ENCODE measurements at places on chromosomes 13 and 19. TPM values are rescaled to one million over a fixed set of nuclear protein-coding genes. Genes with fewer than 3 reads are reported as not detected.

DNA sequence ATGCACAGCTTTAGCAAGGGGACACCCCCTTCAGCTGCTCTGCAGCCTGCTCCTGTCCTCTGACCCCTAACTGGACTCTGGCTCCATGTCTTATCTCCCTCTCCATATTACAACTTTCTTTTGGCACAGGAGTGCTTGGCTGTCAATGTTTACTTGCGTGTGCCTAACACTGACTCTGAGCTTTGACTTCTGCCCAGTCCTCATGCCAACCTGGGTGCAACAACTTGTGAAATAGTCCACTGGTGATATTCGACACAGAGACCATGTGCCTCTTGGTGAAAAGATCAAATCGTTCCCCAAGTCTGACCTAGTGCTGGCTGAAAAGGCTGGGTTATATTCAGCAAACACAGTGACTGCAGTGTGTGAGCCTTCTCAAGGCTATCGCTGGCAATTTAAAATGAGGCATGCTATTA lies 34.1 kb upstream of the KLF12 start:
- H3K4me3 ChIP-seq = no peak overlapping the region
- H3K27me3 ChIP-seq = no peaks in the 10 kb centered on the region
- DNase-seq = no peak
- H3K27ac ChIP-seq = no peak overlapping the region

DNA sequence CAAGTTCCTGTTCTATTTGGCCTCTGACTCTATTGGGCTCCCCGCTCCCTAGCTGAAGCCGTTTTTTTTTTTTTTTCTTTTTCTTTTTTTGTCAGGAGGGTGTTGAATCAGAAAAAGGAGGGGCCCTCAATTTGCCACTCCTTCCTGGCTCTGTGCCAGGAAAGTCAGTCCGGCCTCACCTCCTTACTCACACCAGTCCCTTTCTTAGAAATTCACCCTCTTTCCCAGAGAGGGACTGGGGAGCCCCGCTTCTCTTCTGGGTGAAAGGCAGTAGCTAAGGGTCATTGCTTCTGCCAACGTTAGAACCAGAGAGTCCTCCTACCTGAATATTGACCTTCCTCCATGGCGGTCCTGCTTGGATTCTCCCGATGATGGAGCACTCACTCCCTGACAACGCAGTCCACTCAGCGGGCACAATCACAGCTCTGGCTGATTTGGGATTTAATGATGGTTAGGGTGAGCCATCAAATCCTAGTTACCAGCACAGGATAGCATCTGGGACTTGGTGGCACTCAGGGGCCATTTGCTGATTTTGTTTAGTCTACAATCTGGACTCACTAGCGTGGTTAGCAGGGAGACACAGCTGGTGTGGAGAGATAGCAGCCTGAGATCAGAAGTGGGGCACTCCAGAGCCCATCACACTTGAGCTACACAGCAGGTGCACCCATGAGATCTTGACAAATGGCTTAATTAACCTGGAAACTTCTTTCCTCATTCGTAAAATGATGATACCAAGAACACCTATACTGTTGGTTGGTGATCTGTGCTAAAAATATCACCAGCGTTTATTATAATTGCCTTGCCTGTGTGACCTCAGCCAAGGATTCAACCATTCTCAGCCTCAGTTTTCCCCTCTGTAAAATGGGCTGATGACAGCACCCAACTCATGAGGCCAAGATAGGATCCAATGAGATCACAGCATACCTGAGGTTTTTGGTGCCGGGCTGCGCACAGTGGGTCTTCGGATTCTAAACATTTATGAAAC lies 2.2 kb downstream of the FCER2 start:
- peaks cover 15% of the 10 kb centered on the region for H3K4me1 ChIP-seq
- H3K27ac ChIP-seq = no peak overlapping the region
- H3K36me3 ChIP-seq = no peaks in the 10 kb centered on the region
- no peaks in the 10 kb centered on the region for H3K27me3 ChIP-seq
- DNase-seq = no peak

GRCh38 chr13:109968876-109969577 lies 182.6 kb upstream of the IRS2 start:
- H3K4me1 ChIP-seq = no peaks in the 10 kb centered on the region
- H3K36me3 ChIP-seq = no peaks in the 10 kb centered on the region
- no peak overlapping the region for H3K27ac ChIP-seq
- peaks cover 5% of the 10 kb centered on the region for H3K27me3 ChIP-seq
- H3K4me3 ChIP-seq = no peak overlapping the region
- no peak for DNase-seq

GRCh38 chr13:52746141-52746540 lies 6.5 kb upstream of the CNMD start:
- DNase-seq = no peak
- no peak overlapping the region for H3K4me3 ChIP-seq
- H3K27ac ChIP-seq = no peak overlapping the region
- no peaks in the 10 kb centered on the region for H3K27me3 ChIP-seq

- H3K4me3 ChIP-seq = no peak overlapping the region
- DNase-seq = no peak
- H3K27me3 ChIP-seq = peaks cover 59% of the 10 kb centered on the region
- H3K27ac ChIP-seq = no peak overlapping the region
- H3K36me3 ChIP-seq = no peaks in the 10 kb centered on the region
Observed at GRCh38 chr19:41564515-41565378, 11.2 kb upstream of the CEACAM21 start.

DNA sequence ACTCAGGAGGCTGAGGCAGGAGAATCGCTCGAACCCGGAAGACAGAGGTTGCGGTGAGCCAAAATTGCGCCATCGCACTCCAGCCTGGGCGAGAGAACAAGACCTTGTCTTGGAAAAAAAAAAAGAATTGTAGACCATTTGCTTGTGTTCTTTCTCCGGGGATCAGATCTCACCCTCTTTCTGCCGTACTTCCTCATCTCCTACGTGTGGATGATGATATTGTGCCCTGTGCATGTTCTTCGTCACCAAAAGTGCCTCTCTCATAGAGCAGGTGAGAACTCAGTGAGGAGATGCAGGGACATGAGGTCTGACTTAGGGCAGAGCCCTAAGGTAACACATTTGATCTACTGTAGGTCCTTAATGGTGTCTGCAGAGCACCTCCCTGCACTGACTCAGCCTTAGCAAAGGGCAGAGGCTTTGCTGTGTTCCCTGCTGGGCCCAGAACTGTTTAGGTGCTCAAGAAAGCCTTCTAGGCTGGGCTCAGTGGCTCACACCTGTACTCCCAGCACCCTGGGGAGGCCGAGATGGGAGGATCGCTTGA lies 1.3 kb downstream of the APOC2 start:
- no peaks in the 10 kb centered on the region for H3K4me1 ChIP-seq
- no peak overlapping the region for H3K4me3 ChIP-seq
- H3K27ac ChIP-seq = no peak overlapping the region
- H3K27me3 ChIP-seq = no peaks in the 10 kb centered on the region
- DNase-seq = no peak
- no peaks in the 10 kb centered on the region for H3K36me3 ChIP-seq

DNA sequence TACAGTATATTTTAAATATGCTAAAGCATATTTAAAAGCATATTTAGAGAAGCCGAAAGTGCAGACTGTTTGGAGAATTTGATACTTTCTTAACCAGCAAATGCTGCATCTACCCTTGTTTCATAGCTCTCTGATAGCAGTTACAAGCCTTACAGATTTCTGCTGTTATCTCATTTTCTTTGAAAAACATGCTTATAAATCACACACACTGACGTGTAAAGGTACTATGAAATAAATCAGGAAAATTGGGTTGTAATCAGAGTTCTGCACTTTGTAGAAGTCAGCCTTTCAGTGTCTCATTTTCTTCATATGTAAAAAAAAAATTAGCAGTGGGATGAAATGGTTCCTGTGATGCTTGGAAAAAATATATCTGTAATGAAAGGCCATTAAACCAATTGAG lies 1432.4 kb upstream of the ATXN8OS start:
- no peaks in the 10 kb centered on the region for H3K27me3 ChIP-seq
- H3K36me3 ChIP-seq = no peaks in the 10 kb centered on the region
- H3K27ac ChIP-seq = no peak overlapping the region
- H3K4me3 ChIP-seq = no peak overlapping the region
- no peaks in the 10 kb centered on the region for H3K4me1 ChIP-seq

DNA sequence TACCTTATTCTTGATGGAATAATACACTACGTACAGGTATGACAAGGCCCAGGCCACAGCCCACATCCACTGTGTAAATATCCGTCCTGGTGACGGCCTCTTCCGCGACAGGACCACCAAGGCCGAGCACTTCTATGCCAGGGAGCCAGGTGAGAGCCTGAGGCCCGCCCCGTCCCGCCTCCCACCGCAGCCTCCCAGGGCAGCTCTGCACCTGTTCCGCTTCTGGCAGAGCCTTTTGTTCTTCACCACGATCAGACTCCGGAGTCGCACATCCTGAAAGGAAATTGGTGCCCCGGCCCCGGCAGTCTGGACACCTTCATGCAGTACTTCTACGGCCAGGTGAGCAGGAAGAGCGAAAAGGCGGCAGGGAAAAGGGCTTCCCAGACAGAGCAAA lies 10.6 kb upstream of the ZNF358 start:
- no peaks in the 10 kb centered on the region for H3K4me1 ChIP-seq
- no peak overlapping the region for H3K4me3 ChIP-seq
- H3K36me3 ChIP-seq = no peaks in the 10 kb centered on the region
- DNase-seq = no peak

- no peak overlapping the region for H3K27ac ChIP-seq
- H3K36me3 ChIP-seq = no peaks in the 10 kb centered on the region
- no peak for DNase-seq
- no peaks in the 10 kb centered on the region for H3K27me3 ChIP-seq
Observed at GRCh38 chr13:109496216-109496615, 290.2 kb downstream of the IRS2 start.

GRCh38 chr19:511101-511851 lies 4.0 kb downstream of the TPGS1 start:
- no peaks in the 10 kb centered on the region for H3K27me3 ChIP-seq
- DNase-seq = no peak
- peaks cover 7% of the 10 kb centered on the region for H3K4me1 ChIP-seq
- peaks cover 8% of the 10 kb centered on the region for H3K36me3 ChIP-seq
- H3K4me3 ChIP-seq = peak overlapping the region; percentile 20

Gene GFY
- not detected for polyA plus RNA-seq

GRCh38 chr13:28819735-28820098 lies 422 bp upstream of the MTUS2 start:
- no peaks in the 10 kb centered on the region for H3K36me3 ChIP-seq
- H3K27me3 ChIP-seq = peaks cover 68% of the 10 kb centered on the region
- no peaks in the 10 kb centered on the region for H3K4me1 ChIP-seq
- no peak for DNase-seq
- no peak overlapping the region for H3K4me3 ChIP-seq
- H3K27ac ChIP-seq = no peak overlapping the region

- peak overlapping the region; percentile 69 for H3K27ac ChIP-seq
- peak; percentile 79 for DNase-seq
- H3K36me3 ChIP-seq = peaks cover 81% of the 10 kb centered on the region
- H3K4me3 ChIP-seq = peak overlapping the region; percentile 96
- no peaks in the 10 kb centered on the region for H3K27me3 ChIP-seq
Observed at GRCh38 chr19:40803857-40804782, 5.1 kb downstream of the EGLN2 start.

Gene SIGLEC8
- not detected for polyA plus RNA-seq

DNA sequence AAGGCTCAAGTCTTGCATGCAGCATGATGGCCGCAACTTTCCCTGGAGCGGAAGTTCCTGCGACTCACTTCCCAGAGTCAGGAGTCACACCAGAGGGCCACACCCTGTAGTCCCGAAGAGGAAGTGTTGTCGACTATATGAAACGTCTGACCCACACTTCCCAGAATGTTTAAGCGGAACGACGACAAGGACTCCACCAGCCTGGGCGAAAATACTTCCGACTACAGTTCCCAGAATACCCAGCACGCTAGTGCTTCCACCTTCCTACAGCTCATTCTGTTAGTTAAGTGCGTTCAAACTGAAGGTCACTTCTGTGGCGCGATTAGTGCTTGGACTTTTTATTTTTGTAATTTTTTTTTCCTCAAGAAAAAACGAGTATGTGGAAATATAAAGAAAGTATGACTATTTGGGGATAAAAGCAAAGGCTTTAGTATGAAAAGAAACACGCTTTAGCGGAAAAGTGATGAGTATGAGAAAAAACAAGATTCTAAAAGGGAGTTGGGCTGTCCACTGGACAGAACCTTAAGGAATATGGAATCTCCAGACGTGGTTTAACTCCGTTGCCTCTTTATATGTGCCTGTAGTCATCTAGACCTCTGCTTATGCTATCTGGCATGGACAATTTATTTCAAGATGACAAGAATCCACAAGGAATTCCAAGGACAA lies 15.5 kb upstream of the ZNF112 start:
- H3K27ac ChIP-seq = no peak overlapping the region
- H3K4me3 ChIP-seq = no peak overlapping the region
- H3K27me3 ChIP-seq = no peaks in the 10 kb centered on the region
- H3K36me3 ChIP-seq = no peaks in the 10 kb centered on the region

GRCh38 chr19:10861103-10861651 lies 10.2 kb upstream of the CARM1 start:
- H3K27me3 ChIP-seq = no peaks in the 10 kb centered on the region
- H3K4me1 ChIP-seq = peaks cover 20% of the 10 kb centered on the region
- H3K4me3 ChIP-seq = no peak overlapping the region
- no peak for DNase-seq
- H3K36me3 ChIP-seq = no peaks in the 10 kb centered on the region

Measured in left lung (tissue), 14 donors.